ENCODE measurements at places on chromosomes 12 and 14.

- peak; percentile 9 for DNase-seq
Observed at GRCh38 chr12:46794593-46795190, 31.1 kb downstream of the SLC38A4 start.

- DNase-seq = no peak
Observed at GRCh38 chr14:97802430-97803373, 1005.5 kb downstream of the VRK1 start.

GRCh38 chr14:88227693-88228092, 95.4 kb downstream of the KCNK10 start:
- no peak for DNase-seq

GRCh38 chr12:94203796-94204195, 55.4 kb downstream of the PLXNC1 start:
- DNase-seq = no peak

- peak; percentile 84 for DNase-seq
Observed at GRCh38 chr14:103104654-103105452, 10.3 kb downstream of the EXOC3L4 start.

- no peak for DNase-seq
Observed at GRCh38 chr12:52658196-52658595, 6.2 kb upstream of the KRT2 start.

DNA sequence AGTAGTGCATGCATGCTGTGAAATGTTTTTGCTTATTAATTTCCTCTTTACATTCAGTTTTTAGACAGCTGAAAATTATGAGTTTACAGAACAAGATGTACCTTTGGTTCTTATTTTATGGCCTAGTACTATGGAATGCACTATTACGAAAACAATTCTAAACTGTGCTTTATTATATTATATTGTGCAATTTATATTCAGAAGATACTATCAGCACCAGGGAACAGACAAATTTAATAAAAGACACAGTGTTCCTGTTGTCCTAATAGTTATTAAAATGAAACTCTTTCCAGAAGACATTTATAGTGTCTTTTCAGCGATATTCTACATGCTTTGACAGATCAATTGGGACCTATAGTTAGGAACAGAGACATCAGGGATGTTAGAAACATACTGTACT, 427.3 kb downstream of the BTG1 start:
- no peak for DNase-seq

- DNase-seq = no peak
Observed at GRCh38 chr12:104570174-104570907, 113.6 kb downstream of the CHST11 start.

DNA sequence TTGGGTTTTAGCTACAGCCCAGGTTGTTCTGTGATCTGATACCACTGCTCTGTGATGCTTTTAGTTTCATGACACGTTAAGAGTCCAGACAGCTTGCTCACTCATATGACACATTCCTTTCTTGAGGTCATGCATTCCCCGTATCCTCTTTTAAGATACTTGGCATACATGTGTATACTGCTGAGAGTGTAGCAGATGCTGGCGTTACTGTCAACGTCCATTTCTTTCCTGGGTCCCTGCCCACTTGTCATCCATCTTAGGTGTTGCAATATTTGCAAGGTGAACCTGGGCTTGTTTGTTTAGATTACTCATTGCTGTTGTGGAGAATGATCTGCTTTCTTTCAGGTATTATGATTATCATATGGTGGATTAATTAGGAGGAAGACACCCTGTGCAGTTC, 9.1 kb upstream of the EMP1 start:
- no peak for DNase-seq

GRCh38 chr12:49954863-49955830, 4.6 kb downstream of the AQP2 start:
- DNase-seq = no peak

GRCh38 chr12:51021694-51022093, 4.5 kb downstream of the SLC11A2 start:
- DNase-seq = no peak

- DNase-seq = no peak
Observed at GRCh38 chr14:93974833-93975232, 1.5 kb downstream of the ASB2 start.

DNA sequence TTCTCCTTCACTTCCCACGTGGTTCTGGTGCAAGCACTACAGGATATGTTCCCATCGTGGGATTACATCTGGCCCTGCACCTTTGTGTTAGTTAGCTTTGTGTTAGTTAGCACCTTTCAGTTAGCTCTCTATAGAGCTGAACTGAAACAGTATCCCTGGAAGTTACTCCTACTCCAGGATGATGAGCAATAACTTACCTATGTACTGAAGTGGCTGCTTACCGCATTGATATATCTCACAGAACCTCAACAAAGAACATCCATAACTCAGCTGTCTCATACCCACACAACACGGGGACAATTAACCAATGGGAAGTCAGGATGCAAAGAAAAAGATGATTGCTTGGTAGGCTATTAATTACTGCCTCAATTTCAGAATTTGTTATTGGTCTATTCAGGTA, 146.6 kb downstream of the ASCL4 start:
- DNase-seq = no peak

DNA sequence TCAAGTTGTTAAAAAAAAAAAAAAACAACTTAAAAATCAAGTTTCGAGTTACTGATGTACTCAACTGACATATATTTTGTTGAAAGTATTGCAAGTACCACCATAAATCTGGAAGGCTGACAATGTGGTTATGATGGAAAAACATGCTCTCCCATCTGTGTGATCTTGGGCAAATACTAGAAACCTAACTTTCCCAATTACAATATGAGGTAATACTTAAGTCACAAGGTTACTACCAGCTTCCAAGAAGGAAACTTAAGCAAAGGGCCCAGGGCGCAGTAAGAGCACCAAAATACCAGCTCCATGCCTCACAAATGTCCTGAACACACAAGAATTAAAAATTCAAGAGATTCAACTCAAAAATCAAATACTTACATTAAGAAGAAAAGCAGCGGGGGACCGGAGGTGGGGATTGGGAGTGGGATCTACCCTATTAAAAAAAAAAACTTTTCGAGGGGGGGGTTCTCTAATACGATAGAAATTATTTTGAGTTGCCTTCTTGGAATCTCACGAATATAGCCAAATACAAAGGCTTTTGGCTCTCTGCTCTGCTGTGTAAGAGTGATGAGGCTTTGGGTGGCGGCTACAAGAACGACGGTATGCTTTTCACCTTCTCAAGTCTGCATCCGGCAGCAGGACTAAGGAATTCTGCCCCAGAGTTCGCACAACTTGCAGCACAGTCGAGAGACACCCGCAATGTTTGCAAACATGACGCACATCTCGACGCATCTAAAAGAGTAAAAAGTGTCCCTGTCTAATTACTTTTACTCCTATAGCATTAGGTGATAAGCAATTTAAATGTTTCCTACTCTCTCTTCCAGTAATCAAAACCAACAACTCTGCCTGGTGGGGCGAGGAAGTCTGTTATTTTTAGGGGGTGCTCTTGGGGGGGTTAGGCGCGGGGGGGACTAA, 1.1 kb downstream of the SAV1 start:
- no peak for DNase-seq

DNA sequence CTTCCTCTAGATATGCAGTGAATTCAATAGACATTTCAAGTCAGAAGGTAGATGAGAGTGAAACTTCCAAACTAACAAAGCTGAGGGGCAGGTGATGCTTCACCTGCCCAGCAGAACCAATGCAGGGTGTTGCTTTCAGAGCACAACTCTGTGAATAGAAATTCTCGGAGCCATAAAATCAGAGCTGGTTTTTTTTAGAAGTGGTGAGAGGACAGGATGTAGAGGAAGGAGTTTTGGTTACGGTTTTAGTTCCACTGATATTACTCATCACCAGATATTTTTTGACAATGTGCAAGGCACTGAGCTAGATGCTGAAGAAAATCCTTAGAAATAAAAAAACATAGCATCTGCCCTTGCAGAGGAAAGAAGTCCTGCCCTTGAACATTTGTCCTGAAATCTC, 62.2 kb downstream of the BMP4 start:
- DNase-seq = peak; percentile 35

GRCh38 chr12:8612629-8613028, at the start of gene AICDA:
Gene AICDA, minus strand, starts transcription at chr12:8612859. Its CDS starts 92 bp downstream, at chr12:8612767.
- DNase-seq = no peak

DNA sequence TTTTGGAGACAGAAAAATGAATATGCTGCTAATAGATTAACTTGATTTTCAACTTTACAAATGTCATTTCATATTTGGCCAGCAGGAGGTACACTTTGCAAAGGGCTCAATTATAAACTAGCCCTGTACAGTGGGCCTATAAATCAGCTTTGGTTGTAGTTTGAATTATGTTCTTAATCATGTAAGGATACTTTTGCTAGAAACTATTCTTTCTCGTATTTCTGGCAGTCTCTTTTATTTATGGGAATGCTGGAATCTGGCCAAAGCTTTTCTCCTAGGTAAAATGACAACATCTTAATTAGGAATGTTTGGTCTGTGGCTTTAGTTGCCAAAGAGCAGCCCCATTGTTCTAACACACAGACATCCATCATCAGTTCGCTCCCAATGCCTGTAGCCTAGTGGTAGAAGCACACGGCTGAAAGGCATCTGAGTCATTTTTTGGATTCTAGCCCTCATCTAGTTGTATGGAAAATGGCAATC, 1322.3 kb upstream of the SEL1L start:
- no peak for DNase-seq

GRCh38 chr12:10851243-10851858, 2.1 kb upstream of the PRR4 start:
- DNase-seq = no peak

GRCh38 chr14:61636291-61636690, 59.0 kb upstream of the HIF1A start:
- DNase-seq = no peak

DNA sequence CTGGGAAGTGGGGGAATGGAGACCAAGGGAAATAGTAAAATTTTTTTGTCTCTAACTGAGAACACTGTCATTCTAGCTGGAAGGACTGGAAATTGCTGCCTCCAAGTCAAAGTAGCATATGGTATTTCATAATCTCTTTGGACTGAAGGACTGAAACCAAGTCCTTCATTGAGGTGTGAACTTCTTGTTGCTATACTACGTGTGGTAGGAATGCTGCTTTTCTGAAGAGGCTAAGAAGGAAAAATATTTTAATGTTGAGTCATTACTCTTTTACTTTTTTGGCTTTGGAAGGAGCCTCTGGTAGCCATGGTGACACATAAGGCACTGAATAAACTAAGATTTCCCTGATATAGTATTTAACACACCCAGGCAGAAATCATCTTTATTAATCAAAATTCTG, 465.4 kb downstream of the NPAS3 start:
- no peak for DNase-seq

- no peak for DNase-seq
Observed at GRCh38 chr12:32885831-32886230, 10.7 kb downstream of the PKP2 start.

GRCh38 chr12:79455286-79455685, 235.5 kb downstream of the PAWR start:
- DNase-seq = no peak

DNA sequence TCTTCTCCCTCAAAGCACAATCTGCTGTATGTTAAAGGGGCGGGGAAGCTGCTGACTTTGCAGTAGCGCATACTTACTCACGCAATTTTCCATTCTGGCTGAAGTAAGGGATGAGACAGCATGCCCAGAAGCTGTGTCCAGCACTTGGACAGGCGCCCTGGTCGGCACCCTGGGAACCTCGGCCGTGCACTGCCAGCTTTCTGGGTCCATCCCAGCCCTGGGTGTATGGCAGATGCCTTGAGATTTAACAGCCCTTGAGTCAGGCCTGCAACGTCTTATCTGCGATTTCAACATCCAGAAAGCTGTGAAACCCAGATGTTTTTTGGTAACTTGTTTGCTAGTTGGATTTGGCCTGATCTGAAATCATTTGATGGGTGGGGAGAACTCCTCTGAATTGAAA, 16.1 kb downstream of the EML1 start:
- no peak for DNase-seq

DNA sequence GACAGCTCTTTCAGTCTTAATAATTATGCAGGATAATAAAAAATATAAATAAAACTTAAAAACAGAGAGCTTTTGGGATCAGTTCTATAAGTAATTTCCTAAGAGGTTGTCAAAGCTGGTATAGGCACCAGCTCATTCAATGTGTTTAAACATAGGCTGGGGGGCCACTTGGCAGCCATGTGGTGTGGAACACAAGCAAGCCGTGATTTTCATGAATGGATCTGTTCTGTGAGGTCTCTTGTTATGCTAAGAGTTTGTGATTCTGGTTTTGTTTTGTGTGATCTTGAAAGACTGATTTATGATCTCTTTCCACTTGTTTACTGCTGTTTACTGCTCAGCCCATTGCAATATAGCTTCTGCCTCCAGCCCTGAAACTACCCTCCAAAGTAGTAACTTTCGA, 240.9 kb downstream of the FBXL14 start:
- no peak for DNase-seq

- no peak for DNase-seq
Observed at GRCh38 chr14:91041450-91041849, 19.0 kb downstream of the RPS6KA5 start.

DNA sequence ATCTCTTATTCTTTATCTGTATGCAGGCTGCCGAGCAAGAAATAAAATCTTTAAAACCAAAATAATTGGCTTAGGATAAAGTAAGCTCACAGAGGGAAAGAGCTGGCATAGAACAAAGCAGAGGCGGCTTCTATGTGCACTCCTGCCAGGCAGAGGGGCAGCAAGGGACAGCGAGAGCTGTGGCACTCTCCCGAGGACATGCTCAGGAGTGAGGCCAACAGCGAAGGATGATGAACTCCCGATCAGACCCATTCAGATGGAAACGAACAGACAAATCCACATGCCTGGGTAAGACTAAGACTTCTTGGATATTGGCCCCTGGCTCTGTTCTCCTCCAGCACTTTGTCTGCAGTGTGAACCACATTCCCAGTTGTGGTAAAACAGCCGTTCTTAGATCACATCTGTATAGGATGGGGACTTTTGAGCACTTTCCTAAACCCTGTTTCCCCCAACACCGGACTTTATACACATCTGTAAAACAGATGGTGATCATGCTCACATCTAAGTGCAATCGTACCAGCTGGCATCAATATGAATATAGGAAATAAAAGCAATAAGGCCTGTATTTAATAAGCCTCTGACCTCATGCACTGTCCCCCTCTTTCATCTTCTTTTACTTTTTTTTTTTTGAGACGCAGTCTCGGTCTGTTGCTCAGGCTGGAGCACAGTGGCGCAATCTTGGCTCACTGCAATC, 134.1 kb downstream of the PPM1H start:
- no peak for DNase-seq

GRCh38 chr14:56955745-56956144, 145.5 kb upstream of the OTX2 start:
- no peak for DNase-seq

DNA sequence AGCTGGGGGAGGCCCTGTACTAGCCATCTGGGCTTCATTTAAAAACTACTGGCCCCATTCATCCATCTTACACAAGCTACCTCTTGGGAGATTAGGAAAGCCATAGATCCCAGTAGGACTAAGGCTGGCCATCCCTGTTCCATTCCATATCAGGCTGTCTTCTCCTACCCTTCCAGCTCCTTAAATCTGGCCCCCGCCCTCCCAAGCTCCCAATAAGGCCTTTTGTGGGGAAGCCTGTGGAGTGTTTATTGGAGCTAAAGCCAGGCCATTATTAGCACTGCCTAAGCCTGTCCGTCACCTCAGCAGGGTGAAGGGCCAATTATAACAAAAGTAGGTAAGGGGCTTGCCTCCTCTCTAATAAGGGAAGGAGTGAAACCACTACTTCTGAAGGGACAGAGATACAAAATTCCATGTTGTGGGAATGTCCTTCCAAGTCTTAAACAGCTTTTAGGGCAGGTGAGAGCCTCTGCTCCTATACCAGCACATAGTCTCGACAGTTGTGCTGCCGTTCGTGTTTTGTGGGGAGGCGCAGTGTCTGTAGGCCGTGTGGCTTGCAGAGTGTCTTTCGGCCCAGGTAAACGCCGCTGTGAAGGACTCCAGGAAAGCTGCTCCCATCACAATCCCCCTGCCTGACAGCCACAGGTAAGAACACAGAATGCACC, 3.7 kb downstream of the MYL6 start:
- no peak for DNase-seq

GRCh38 chr14:73472185-73473114, 14.1 kb upstream of the NUMB start:
- DNase-seq = peak; percentile 67
